Ascending aorta (tissue), 2 donors: ENCODE measurements at places on chromosomes 5 and 9. TPM values are rescaled to one million over a fixed set of nuclear protein-coding genes. Genes with fewer than 3 reads are reported as not detected.

GRCh38 chr5:14250084-14250695 lies 107.0 kb downstream of the TRIO start:
- peaks cover 3% of the 10 kb centered on the region for H3K4me1 ChIP-seq
- DNase-seq: no peak
- no peak overlapping the region for H3K27ac ChIP-seq
- H3K36me3 ChIP-seq: no peaks in the 10 kb centered on the region
- no peaks in the 10 kb centered on the region for H3K27me3 ChIP-seq

- H3K27ac ChIP-seq: no peak overlapping the region
- H3K4me1 ChIP-seq: no peaks in the 10 kb centered on the region
- H3K27me3 ChIP-seq: no peaks in the 10 kb centered on the region
- peak; percentile 54 for DNase-seq
- H3K4me3 ChIP-seq: no peak overlapping the region
These were observed 30.6 kb upstream of the ADAMTS2 start for GRCh38 chr5:179375831-179376365.

DNA sequence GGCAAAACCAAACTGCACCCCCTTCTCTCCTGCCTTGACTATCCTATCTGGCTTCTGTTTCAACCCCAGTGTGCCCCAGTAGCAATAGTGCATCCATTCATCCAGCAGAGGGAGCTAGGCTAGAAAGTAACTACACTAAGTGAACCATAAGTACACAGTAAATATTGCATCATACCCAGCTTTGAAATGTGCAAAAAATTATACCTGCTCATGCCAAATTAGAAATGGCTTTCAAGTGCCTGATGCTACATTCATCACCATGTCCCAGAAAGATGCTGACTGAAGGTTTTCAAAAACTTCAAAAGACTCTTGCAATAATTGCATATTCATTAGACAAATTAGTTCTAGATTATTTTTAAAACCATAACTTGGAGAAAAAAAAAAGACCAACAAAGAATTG lies 153.5 kb downstream of the PRELID2 start:
- H3K27ac ChIP-seq: no peak overlapping the region
- H3K4me1 ChIP-seq: peaks cover 4% of the 10 kb centered on the region
- no peaks in the 10 kb centered on the region for H3K27me3 ChIP-seq
- H3K4me3 ChIP-seq: no peak overlapping the region
- peak; percentile 69 for DNase-seq

DNA sequence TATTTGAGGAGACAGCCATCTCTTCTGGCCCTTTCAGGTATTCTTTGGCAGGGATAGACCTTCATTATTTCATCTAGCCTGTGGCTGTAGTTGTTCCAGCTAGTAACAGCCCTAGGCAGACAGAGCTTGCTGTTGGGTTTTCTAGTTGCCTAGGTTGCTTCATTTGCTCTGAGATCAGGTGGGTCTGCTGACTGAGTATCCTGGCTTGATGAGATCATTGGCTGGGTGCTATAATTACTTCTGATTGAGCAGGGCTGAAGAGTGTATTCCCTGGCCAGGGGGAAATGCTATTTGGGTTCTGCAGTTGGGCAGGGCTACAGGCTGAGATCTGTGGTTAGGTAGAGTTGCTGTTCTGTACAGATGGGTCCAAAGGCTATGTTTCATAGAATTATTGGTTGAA lies 456.1 kb downstream of the PSAT1 start:
- DNase-seq: no peak
- H3K4me1 ChIP-seq: no peaks in the 10 kb centered on the region
- no peaks in the 10 kb centered on the region for H3K27me3 ChIP-seq
- no peaks in the 10 kb centered on the region for H3K36me3 ChIP-seq

GRCh38 chr9:69223605-69224004 lies 49.5 kb downstream of the TJP2 start:
- no peak overlapping the region for H3K27ac ChIP-seq
- DNase-seq: no peak
- H3K36me3 ChIP-seq: peaks cover 52% of the 10 kb centered on the region
- no peaks in the 10 kb centered on the region for H3K4me1 ChIP-seq

Gene ADCY2
- 0.11 TPM for total RNA-seq

Gene PCDHGA4
- 4.3 TPM for total RNA-seq

Gene XRCC4
- not detected for total RNA-seq
